ENCODE measurements at places on chromosomes 1 and 21. TPM values are rescaled to one million over a fixed set of nuclear protein-coding genes. Genes with fewer than 3 reads are reported as not detected.

Gene RNU1-3
- not detected for polyA plus RNA-seq

Gene HPCA
- not detected for polyA plus RNA-seq

Gene NPR1
- 12.2 TPM for polyA plus RNA-seq

Gene C1orf56
- 7.5 TPM for polyA plus RNA-seq

Gene PADI2
- polyA plus RNA-seq = 0.08 TPM

Gene AMY2A
- polyA plus RNA-seq = 0.21 TPM

Gene GJC2
- 0.78 TPM for polyA plus RNA-seq

Gene IL22RA1
- 0.12 TPM for polyA plus RNA-seq

Gene E2F2
- 0.12 TPM for polyA plus RNA-seq

Gene LAMTOR2
- 88.6 TPM for polyA plus RNA-seq

Gene ZYG11A
- polyA plus RNA-seq = not detected
